ENCODE measurements at places on chromosomes 5 and 9.

- no peak for DNase-seq
Observed at GRCh38 chr5:87195104-87195591, 72.5 kb upstream of the RASA1 start.

- no peak for DNase-seq
Observed at GRCh38 chr9:22084336-22085035, 75.4 kb upstream of the CDKN2B start.

DNA sequence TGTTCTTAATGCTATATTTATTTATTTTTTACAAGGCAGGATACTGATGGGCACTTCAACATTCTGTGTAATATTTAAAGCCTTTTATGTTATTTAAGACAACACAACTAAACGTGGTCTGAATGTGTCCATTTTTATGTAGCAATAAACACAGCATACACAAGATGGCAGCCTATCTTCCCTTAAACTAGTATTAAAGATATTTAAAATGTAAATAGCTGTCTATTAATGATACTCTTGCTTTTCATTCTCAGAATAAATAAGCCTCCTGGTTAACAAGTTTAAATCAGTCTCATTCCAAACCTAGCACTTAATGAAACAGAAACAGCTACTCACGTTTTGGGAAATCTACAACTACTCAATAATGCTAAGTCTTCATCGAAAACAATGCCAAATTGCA, 315.7 kb downstream of the MCTP1 start:
- DNase-seq, result no peak

DNA sequence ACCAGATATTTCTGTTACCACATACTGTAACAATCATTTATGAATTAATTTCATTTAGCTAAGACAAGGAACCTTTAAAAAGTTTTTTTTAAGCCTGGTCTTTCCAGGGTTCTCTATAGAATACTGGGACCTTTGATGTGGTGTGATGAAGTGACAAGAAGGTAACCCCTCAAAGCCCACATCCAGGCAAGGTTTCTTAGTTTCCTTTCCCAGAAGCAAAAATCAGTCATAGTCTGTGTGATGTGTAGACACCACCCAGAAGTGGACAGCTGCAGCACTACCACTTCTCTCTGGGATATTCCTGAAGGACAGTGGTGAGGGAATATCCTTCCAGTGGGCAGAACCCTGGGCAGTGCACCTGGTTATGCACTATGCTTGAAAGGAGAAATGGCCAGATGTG, 115.6 kb downstream of the TTC39B start:
- no peak for DNase-seq

DNA sequence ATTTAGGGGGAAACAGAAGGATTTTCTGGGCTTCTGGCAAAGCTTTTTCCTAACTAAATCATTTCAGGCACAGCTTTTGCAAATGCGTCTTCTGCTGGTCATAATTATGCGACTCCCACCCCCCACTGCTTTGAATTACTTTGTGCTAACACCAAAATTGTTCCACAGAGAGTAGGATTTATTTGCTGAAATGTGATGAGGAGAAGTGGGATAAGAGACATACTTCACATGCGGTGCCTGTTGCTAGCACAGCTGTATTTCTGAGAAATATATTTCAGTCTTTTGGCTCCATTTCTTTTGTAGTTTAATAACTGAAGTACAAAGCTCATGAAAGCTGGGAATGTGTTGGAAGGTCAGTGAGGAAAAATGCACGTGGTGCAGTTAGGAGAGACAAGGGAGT, 83.2 kb upstream of the TAS2R1 start:
- no peak for DNase-seq

DNA sequence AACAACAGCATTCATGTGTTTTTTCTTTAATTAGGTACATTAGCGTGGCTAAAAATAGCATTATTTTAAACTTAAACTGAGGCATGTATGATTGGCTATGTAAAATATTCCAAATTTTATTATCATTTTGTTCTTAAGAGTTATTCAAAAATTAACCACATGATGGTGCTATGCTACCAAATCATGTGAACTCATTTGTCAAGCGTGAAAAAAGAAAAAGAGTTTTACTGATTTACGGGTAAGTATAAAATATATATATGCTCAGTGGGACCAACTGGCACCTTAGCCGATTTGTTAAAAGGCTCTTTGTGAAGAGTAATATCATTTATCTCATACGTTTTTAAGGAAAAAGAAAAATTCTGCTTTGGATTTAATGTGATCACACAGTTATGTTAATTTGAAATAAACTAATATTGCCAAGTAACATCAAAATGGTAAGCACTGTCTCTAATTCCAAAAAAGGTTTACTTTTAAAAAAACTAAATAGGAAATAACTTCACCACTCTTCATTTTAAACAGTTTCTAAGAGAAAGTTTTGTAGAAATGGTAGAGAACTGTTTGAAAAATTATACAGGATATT, 1042.3 kb downstream of the CDH12 start:
- DNase-seq, result peak; percentile 7

DNA sequence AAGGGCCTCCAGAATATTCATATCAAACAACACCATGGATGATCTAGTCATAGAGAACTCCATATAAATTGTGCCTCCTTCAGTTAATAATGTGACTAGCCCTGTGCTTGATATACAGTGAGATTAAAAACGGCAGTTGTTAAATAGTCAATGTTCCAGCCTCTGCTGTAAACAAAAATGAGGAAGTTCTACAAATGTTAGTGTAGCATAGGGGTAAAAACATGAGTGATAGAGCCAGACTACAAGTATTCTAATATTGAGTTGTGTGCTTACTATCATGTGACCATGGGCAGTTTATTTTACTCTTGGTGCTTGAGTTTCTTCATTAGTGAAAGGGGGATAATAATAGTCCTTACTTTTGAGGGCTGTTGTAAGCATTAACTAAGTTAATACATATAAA, 43.3 kb upstream of the SLCO6A1 start:
- DNase-seq, result no peak

- DNase-seq, result no peak
Observed at GRCh38 chr9:8188723-8189407, 389.3 kb upstream of the DMAC1 start.

GRCh38 chr9:109101810-109102209, 17.9 kb downstream of the TMEM245 start:
- DNase-seq, result no peak

GRCh38 chr5:51414516-51414915, 31.3 kb downstream of the ISL1 start:
- no peak for DNase-seq

DNA sequence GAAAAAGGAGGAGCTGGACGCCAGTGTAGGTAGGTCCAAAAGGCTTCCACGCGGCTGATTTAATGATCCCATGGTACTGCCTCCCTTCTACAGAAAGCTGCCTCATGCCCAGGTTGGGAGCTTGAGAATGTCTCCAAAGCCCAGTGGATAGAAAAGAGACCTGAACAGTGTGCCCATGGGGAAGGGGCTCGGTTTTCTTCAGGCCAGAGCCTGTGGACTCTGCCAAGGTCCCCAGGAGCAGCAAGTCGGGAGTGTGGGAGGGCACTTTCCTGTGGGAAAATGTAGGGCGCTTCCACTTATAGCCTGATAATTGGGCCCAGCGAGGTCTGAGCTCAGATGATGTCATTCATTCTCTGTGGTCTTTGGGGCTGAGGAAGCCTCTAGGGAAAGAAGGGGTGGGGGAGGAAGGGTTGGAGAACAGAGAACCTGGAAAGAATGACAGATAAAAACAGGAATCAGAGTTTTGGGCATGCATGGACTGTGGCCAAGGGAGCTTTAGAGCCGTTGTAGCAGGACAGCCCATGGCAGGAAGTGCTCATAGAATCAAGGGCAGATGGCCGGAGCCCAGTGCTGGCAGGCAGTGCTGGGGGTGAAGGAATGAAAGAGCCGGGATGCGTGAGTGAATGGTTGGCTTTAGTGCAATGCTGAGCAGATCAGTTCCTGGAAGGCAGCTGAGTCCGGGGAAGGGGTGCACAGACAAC, 42.5 kb upstream of the SH3PXD2B start:
- DNase-seq, result peak; percentile 59

DNA sequence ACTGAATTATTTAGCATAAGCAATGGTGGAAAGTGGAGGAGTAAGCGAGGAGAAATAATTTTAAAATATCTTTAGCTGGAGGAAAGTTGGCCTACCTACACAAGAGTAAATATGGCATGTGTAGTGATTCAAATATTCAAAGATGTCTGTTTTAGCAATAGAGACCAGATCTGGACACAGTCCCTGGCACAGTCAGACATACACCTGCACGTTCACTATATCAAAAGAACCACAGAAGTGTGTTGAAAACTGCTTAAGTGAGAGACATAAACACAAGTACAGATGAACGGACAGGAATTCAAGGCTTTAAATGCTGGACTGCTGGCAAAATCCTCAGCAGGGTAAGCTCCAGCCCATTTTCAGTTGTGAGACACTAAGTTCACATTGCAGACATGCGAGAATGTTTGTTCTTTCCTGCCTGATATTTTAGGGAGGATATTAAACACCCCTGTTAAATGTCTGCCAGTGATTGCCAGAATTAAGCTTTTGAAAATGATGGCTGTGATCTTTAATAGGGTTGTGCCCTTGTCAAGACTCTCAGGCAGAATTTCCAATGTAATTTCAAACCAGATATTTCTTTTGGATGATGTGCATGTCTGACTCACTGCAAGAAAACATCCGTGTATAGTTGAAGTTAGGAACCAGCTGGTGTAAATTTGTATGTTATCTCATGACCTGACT, 810.6 kb downstream of the TLE4 start:
- DNase-seq, result no peak

DNA sequence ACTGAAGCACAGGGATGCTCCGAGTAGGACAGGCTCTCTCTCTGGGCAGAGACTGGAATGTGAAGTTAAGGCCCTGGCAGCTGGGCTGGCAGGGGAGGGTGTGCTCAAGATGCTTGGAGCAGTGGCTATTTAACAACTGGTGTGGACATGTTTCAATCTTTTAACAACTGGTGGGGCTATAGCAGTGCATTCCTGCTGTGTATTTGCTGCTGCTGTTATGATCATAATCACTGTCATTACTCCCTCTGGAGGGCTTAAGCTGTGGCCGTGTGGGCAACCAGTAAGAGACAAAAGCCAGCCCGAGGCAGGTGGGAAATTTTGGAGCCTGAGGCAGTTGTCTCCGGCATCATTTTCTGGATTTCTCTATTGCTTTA, 33.3 kb upstream of the PTGS1 start:
- no peak for DNase-seq

- no peak for DNase-seq
Observed at GRCh38 chr9:10146517-10147331, 466.1 kb downstream of the PTPRD start.

DNA sequence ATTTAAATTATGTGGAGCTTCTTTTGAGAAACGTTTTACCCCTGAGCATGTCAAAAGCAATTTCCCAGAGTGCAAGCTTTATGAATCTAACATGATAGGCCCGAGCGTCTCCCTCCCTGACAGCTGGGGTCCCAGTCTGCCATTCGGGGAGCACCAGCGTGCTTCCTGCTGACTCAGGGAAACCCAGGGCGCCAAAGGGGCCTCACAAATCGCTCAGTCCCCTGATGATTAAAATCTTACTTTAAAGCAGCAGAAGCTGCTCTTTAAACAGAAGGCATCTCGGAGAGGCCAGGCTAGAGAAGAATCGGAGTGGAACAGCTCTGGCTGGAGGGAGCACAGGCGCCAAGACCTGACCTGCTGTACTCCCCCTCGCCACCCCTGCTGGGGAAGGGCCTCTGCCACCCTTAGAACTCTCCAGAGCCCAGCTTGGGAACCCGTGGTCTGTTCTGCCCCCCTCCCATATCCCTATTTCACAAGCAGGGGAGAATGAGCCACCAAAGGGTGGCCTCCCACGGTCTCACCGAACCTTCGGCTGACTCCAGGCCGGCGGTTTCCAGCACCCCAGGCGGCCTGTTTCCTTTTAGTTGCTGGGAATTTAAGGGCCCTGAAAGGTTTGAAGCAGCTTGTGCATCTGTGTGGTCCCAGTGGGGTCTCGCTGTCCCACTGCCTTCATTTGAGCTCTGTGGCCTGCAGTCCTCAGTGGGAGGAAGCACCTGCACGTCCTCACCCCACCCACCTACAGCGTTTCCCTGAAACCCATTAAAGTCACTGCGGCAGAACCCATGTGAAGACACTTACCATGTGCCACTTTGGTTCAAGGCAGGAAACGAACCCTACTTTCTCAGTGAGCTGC, 147.6 kb downstream of the COL23A1 start:
- DNase-seq, result no peak

DNA sequence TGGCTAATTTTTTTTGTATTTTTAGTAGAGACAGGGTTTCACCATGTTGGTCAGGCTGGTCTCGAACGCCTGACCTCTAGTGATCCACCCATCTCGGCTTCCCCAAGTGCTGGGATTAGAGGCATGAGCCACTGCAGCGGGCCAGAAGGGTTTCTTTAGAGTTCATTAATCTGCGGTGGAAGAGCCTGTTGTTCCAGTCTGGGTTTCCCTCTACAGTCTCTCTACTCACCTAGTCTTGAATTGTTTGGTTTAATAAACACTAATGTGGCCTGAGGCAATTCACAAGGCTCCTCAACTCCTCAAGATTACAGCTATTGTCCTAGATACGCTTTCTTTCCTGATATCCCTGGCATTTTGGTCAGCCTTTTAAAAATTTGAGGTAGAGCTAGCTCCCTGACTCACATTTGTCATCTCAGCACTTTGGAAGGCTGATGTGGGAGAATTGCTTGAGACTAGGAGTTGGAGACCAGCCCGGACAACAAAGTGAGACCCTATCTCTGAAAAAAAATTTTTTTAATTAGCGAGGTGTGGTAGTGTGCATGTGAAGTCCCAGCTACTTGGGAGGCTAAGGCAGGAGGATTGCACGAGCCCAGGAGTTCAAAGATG, 4.6 kb upstream of the SAR1B start:
- DNase-seq, result no peak

DNA sequence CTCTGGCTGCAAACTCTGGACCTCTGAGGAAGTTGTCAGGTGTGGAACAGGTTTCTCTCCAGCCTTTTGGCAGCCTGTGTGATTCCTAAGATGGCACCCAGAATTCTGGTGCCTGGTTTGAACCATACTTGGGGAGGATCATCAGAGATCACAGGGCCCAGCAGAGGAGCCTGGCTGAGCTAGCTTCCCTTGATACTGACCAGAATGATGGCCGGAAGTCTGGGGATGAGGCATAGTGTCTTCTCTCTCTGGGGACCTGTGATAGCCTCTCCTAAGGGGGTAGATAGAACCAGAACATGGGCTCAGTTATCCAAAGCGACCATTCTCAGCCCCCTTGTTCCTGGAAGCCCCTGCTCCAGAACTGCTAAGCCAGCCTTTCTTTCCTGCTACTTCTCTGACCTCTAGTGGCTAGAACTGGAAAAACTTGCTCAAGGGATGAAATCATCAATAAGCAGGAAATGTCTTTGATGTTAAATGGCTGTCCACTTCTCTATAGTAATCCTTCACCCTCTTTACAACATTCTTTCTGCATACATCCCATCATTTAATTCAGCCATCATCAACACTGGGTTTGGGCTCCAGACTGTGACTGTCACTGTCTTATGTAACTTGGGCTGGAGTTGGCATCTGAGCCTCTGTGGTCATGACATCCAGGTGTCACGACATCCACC, 55.1 kb downstream of the C9orf152 start:
- peak; percentile 47 for DNase-seq

GRCh38 chr5:174625591-174626350, 98.6 kb upstream of the MSX2 start:
- DNase-seq, result peak; percentile 1

Measured in globus pallidus (tissue), 1 donor.